ENCODE measurements at places on chromosomes 4 and X.

GRCh38 chrX:138865093-138865649, 153.7 kb upstream of the FGF13 start:
- DNase-seq, result no peak

GRCh38 chrX:101550751-101551379, 518 bp downstream of the ARMCX1 start:
- DNase-seq, result no peak

DNA sequence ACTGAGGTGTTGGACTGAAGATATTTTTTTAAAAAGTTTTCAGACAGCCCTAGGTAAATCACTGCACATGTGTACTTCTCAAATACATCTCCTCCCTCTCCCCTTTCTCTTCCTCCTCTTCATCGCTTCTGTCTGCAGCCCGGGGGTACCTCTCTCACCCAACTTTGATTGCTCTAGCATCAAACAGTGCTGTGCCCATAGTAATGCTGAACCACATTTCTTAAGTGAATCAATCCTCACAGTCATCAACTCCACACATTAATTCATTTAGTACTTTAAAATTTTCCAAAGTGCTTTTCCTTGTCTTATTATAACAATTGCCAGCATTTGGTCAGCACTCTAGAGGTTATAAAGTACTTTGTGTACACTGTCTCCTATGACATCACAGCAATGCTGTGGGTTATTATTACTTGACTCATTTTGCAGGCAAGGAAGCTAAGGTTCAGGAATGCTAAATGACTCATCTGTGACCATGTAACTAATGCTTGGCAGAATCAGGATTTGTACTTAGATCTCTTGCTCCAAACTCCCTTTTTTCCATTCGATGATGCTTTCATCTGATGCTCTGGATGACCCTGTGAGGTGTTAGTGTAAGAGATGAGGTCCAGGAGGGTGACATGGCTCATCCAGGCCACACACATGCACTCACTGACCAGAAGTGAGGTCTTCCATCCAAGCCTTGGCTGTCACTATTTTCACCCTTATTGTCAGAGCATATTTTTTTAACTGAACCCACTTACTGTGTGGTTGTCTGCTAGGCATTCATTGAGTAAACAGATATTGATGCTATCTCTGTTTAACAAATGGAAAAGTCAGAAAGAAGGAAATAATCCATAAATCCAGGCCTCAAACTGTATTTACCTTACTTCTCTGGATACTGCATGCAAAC, 58.8 kb downstream of the RHOH start:
- DNase-seq, result no peak

GRCh38 chrX:12997906-12998687, 23.2 kb downstream of the TMSB4X start:
- DNase-seq, result no peak

- DNase-seq, result no peak
Measured at GRCh38 chr4:88398381-88398780, 19.7 kb downstream of the HERC6 start.

DNA sequence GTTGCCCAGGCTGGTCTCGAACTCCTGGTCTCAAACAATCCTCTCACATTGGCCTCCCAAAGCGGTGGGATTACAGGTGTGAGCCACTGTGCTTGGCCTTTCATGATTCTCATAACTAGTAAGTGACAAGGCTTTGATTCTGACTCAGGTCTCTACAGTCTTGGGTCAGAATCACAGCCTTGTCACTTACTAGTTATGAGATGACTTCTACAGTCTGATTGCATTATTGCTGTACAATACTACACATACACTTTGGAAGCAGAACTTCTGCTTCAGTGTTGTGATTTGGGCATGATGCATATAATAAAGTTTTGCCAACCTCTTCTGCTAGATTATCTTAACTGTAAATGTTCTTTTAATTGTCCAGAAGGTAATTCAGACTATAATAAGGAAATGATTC, 123.3 kb downstream of the KDM6A start:
- DNase-seq, result no peak
